ENCODE measurements at places on chromosomes 4 and X. TPM values are rescaled to one million over a fixed set of nuclear protein-coding genes. Genes with fewer than 3 reads are reported as not detected.

The SMIM10 gene
- total RNA-seq = not detected

The PDCL2 gene
- not detected for total RNA-seq

- no peaks in the 10 kb centered on the region for H3K27me3 ChIP-seq
- H3K27ac ChIP-seq = no peak overlapping the region
- peak; percentile 93 for DNase-seq
- peaks cover 12% of the 10 kb centered on the region for H3K4me1 ChIP-seq
- no peaks in the 10 kb centered on the region for H3K36me3 ChIP-seq
- peak overlapping the region; percentile 42 for H3K4me3 ChIP-seq
These were observed 230.7 kb upstream of the STK26 start for GRCh38 chrX:131792356-131792749.

- no peaks in the 10 kb centered on the region for H3K36me3 ChIP-seq
- H3K4me3 ChIP-seq = no peak overlapping the region
- no peaks in the 10 kb centered on the region for H3K27me3 ChIP-seq
- DNase-seq = no peak
- peak overlapping the region; percentile 72 for H3K27ac ChIP-seq
- peaks cover 93% of the 10 kb centered on the region for H3K4me1 ChIP-seq
These were observed 26.0 kb downstream of the ADD1 start for GRCh38 chr4:2869659-2870058.

DNA sequence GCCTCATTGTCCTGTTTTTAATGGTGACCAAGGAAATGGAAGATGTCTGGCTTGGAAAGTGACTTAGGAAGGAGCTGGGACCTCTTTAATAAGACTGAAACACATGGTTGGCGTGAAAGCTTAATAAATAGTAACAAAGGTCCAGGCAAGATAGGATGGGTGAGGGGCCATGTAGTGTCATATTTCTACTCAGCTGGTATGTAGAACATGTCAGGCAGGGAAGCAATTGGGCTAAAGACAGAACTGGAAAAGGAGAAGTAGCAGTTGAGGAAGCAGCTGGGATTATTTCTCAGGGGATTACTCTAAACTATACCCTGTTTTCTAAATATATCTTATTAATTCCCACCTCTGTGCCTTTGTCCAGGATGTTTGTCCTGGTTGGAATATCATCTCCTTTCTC, 18.6 kb downstream of the ITGB1BP2 start:
- no peaks in the 10 kb centered on the region for H3K27me3 ChIP-seq
- no peak overlapping the region for H3K27ac ChIP-seq
- no peaks in the 10 kb centered on the region for H3K36me3 ChIP-seq
- no peak overlapping the region for H3K4me3 ChIP-seq
- DNase-seq = no peak

The RHOH gene
- total RNA-seq = 3.9 TPM

DNA sequence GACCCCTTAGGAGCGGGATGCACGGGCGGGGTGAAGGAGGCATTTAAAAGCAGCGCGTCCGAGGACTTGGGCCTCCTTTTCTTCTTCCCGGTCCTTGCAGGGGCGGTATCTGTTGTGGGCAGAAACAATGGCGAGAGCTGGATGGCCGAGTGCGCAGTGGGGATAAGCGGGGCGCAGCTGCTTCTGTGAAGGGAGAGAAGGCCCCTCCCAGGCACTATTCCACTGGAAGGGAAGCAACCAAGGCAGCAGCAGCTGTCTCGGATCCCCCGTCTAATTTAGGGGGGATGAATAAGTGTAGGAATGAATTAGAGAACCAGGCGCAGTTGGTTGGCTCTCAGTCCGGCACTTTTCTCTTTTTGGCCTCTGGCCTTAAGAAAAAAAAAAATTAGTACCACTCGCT, 995 bp downstream of the SMARCA5 start:
- H3K4me1 ChIP-seq = peaks cover 20% of the 10 kb centered on the region
- peaks cover 7% of the 10 kb centered on the region for H3K36me3 ChIP-seq
- no peaks in the 10 kb centered on the region for H3K27me3 ChIP-seq
- peak overlapping the region; percentile 70 for H3K4me3 ChIP-seq
- DNase-seq = peak; percentile 87

GRCh38 chr4:153765894-153766293, 6.1 kb upstream of the RNF175 start:
- no peak overlapping the region for H3K27ac ChIP-seq
- H3K4me1 ChIP-seq = no peaks in the 10 kb centered on the region
- DNase-seq = no peak
- H3K27me3 ChIP-seq = no peaks in the 10 kb centered on the region

GRCh38 chrX:12013211-12013618, 125.1 kb upstream of the FRMPD4 start:
- no peaks in the 10 kb centered on the region for H3K36me3 ChIP-seq
- H3K4me1 ChIP-seq = no peaks in the 10 kb centered on the region
- H3K4me3 ChIP-seq = no peak overlapping the region

- H3K4me3 ChIP-seq = no peak overlapping the region
- H3K4me1 ChIP-seq = no peaks in the 10 kb centered on the region
- no peak overlapping the region for H3K27ac ChIP-seq
- H3K27me3 ChIP-seq = no peaks in the 10 kb centered on the region
- H3K36me3 ChIP-seq = no peaks in the 10 kb centered on the region
These were observed 85.7 kb downstream of the MFAP3L start for GRCh38 chr4:169940460-169940859.

DNA sequence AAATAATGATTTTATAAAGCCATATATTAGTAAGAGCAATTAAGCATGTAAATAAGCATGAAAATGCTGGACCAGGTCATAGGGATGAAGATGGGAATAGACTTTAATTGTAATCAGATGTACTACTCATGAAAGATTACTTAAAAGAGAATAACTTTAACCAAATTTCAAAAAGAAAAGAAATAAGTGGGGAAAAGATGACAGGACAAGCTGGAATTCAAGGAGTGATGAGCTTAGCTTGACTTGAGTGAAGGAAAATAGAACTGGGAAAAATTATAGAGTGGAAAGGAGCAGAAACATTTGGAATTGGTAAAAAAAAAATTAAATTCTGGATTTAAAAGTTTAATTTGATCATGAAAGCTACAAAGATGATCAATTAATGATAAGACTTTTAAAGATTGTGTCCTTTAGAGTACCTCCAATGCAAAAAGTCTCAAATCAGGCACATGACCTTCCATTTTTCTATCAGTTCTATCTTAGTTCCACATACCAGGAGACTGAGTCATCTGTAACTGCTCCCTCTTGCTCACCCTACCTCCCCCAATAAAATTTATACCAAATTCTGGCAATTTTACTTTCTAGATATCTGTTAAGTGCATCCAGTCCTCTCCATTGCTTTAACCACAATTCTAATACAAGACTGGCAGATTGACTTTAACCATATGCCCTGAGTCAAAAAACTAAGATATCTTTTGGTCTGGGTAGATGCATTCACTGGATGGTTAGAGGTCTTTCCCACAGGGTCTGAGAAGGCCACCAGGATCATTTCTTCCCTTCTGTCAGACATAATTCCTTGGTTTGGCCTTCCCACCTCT, 56.4 kb upstream of the SLIT2 start:
- H3K27ac ChIP-seq = no peak overlapping the region
- H3K4me1 ChIP-seq = no peaks in the 10 kb centered on the region
- no peak for DNase-seq
- no peaks in the 10 kb centered on the region for H3K27me3 ChIP-seq

DNA sequence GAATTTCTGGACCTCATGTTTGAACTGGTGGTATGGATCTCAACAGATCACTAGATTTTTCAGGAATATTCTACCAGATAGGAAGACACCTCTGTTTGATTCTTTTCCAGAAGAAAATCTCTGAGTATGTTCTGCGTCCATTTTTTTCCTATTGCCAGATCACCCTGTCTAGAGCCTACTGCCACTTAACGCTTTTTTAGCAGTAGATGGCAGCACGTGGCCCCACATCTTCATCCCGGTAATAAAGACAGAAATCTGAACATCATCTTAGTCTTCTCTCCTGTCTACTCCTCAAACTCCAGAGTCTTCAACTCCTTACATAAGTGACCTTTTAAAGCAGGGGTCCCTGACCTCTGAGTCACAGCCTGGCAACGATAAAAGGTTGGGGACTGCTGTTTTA, 184.7 kb downstream of the TMA16 start:
- H3K27me3 ChIP-seq = no peaks in the 10 kb centered on the region
- H3K4me3 ChIP-seq = no peak overlapping the region
- DNase-seq = no peak
- no peaks in the 10 kb centered on the region for H3K4me1 ChIP-seq
- H3K27ac ChIP-seq = no peak overlapping the region
- H3K36me3 ChIP-seq = no peaks in the 10 kb centered on the region

The S100P gene
- 122 TPM for total RNA-seq

- H3K27me3 ChIP-seq = no peaks in the 10 kb centered on the region
- no peak overlapping the region for H3K4me3 ChIP-seq
- H3K27ac ChIP-seq = no peak overlapping the region
- DNase-seq = no peak
- no peaks in the 10 kb centered on the region for H3K36me3 ChIP-seq
- H3K4me1 ChIP-seq = no peaks in the 10 kb centered on the region
These were observed 931.7 kb downstream of the CENPC start for GRCh38 chr4:66613591-66613990.
